ENCODE measurements at places on chromosomes 5 and 9. TPM values are rescaled to one million over a fixed set of nuclear protein-coding genes. Genes with fewer than 3 reads are reported as not detected.

DDX4 gene
- polyA plus RNA-seq: not detected

IFNA2 gene
- polyA plus RNA-seq: not detected

TXNDC8 gene
- polyA plus RNA-seq: not detected

CDH6 gene
- polyA plus RNA-seq: 45.4 TPM

Data from fibroblast of lung (primary cell).